Globus pallidus (tissue), 1 donor: ENCODE measurements at places on chromosomes 2 and 18.

GRCh38 chr2:98572211-98572610, 36.1 kb downstream of the COA5 start:
- no peak for DNase-seq

DNA sequence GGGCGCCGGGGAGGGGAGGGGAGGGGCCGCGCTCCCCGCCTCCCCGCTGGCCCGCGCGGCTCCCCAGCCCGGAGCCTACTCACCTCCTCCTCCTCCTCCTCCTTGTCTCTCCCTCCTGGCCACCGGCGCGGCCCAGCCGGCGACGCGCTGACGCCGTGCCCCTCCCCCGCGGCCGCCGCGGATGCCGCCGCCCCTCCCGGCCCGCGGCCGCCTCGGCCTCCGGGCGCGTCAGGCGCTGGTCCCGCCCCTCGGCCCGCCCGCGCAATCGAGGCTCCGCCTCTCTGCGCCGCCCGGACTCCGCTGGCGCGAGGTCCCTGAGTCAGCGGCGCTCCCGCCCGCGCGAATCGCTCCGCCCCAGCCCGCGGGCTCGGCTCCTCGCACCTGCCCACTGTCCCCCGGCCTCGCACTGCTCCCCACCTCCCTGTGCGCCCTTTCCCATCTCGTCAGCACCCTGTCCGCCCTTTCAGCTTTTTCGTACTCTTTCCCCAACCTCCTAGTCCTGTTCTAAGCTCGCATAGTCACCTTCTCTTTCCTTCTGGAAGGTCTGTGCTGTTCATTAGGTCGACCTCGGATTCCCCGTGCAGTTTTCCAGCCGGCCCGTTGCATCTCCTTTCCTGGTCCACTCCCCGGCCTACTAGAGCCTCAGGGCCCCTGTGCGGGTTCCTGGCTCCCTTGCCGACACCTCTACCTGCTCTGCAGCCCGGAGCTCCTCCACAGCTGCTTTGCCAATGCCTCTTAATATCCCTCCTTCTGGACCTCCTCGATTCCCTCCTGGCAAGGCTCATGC, 187.4 kb downstream of the ZEB2 start:
- peak; percentile 93 for DNase-seq

- no peak for DNase-seq
Measured at GRCh38 chr2:215744514-215744913, 268.8 kb downstream of the MREG start.

GRCh38 chr18:74532511-74533025, 1.7 kb upstream of the CNDP1 start:
- DNase-seq, result no peak

DNA sequence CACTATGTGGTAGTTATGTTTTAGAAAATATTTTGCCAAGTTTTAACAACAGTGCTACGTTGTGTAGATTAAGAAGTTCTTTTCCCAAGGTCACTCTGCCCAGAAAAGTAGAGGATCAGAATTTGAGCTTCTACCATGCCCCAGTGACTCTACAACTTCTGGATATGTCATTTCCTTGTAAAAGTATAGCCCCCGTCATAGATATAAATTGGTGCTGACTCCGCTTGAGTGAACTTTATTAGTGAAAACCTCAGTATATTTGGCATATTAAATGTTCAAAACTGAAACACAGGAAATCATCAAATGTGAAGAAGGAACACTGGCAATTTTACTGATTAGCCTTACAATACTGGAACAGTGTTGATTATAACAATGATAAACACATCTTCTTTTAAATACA, 256.7 kb upstream of the UBE2E3 start:
- DNase-seq, result no peak

- no peak for DNase-seq
Measured at GRCh38 chr2:237626813-237627440, 460 bp upstream of the LRRFIP1 start.

GRCh38 chr2:200288670-200289429, 17.6 kb upstream of the SPATS2L start:
- no peak for DNase-seq

GRCh38 chr2:7896940-7897487, 784.8 kb upstream of the ID2 start:
- no peak for DNase-seq

DNA sequence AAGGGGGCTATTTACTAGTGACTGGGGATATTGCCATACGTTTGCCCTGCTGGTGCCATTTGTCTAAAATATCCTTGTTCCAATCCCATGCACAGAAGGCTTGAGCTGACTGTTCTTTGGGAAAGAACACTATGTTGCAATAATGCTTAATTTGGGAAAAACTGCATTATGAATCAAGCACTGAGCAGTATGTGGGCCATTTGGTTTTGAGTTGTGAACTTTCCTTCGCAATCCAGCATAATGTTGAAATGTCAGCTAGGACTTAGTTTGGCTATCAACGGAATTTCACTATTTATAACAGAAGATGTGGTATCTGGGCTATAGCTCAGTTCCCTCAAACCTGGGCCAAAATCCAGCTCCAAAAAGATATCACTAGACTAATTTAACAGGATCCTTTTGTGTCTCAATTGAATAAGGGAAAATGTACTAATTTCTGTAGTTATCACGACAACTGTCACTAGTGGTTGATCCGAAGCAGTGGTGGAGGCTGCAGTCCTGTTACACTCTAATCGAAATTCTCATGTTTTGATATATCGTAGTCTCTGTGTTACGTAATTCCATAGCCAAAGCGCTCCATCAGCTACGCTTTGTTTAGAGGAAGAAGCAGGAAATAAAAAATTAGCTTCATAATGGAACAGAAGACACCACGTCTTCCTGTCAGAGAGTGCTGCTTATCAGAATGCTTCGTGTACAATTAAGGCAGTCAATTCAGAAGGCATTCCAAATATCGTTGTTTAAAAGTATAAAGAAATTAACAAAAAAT, 686.8 kb upstream of the SALL3 start:
- DNase-seq, result no peak

DNA sequence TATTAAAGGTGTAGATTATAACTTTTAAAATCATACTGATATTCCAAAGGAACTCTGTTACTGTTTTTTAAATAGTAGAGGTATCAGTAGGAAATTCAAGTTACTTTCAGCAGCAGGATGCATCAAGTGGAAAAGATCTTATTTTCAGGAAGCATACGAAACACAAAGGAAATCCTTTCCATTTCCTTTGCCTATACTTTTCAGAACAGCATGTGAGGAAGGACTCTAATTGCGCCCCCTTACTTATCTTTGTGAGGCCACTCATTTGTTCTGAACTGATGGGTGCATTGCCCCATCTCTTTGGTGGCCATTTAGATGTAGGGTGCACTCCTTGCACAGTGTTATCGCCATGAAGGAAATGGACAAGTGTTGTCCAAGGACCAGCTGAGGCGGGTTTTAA, 145.3 kb downstream of the BABAM2 start:
- DNase-seq, result no peak

GRCh38 chr2:235610696-235611257, 116.9 kb downstream of the AGAP1 start:
- DNase-seq, result no peak

DNA sequence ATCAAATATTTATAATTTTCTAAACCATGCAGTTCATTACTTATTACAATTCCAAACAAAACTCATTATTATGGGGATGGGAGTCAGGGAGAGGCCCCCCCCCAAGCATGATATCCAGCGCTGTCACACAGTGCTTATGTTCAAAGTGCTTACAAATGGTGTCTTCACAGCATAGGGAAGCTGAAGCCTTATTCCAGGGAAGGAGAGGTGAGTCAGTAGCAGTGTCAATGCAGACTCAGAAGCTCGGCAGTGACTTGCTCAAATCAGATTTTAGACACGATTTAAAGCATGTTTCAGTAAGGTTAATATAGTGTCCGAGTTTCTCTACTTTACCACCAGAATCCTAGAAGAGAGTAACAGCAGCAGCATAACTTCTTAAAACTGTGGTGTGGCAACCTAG, 24.6 kb downstream of the SLC66A3 start:
- DNase-seq, result no peak
